ENCODE measurements at places on chromosomes 2 and 18. TPM values are rescaled to one million over a fixed set of nuclear protein-coding genes. Genes with fewer than 3 reads are reported as not detected.
A peak's percentile ranks its signal among the peaks of the same experiment; 100 is the strongest.

DNA sequence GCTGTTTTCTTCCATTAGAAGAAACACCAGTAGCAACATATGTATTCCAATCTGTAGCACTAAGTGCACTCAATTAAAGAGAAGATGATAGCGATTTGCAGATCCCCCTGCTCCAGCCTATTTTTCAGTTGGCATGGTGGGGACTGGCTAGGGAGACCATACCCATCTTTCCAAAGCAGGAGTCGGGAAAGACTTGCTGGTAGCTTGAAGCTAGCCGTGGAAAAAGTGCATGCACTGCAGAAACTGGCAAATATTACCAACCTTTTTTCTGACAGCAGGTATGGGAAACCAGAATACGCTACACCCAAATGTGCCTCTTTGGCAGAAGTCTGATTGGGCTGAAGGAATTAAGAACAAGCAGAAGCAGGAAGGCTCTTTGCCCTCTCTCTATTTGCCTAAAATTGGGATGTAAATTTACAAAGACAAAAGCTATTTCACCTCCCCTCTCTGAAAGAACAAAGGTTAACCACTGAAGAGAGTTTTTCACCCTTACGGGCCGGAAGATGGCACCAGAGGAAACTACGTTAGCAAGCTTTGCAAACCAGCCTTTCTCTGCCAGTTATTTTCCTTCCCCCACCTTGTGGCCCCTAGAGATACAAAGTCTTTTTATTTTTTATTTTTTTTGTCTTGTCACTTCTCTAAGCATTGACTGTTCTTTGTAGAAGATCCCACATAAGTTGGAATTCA is 273.1 kb downstream of the DLGAP1 start:
- DNase-seq, result no peak

GRCh38 chr2:174335988-174336500 is 1.3 kb downstream of the SP9 start:
- DNase-seq, result no peak

DNA sequence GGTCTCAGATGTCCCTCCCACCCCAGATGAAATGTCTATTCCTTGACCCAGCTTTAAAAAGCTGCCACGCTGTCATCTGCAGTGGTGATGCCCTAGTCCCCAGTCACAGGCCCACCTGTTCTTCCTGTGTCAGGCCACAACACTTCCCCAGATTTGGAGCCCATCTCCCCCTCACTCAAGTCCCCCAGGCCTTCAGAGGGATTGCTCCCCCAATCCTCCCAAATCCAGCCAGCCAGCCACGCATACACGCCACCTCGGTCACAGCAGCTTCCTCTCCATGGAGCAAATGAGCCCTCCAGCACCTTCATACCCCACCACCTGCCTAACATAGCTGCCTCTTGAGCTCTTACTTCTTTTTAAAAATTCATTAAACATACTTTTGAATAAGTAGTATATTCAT is 7.8 kb downstream of the ASTL start:
- DNase-seq, result no peak

GRCh38 chr2:88841224-88841929 is 149.9 kb downstream of the RPIA start:
- no peak for DNase-seq

- DNase-seq, result no peak
These were observed 17.1 kb downstream of the TMEM185B start for GRCh38 chr2:120206022-120206581.

DNA sequence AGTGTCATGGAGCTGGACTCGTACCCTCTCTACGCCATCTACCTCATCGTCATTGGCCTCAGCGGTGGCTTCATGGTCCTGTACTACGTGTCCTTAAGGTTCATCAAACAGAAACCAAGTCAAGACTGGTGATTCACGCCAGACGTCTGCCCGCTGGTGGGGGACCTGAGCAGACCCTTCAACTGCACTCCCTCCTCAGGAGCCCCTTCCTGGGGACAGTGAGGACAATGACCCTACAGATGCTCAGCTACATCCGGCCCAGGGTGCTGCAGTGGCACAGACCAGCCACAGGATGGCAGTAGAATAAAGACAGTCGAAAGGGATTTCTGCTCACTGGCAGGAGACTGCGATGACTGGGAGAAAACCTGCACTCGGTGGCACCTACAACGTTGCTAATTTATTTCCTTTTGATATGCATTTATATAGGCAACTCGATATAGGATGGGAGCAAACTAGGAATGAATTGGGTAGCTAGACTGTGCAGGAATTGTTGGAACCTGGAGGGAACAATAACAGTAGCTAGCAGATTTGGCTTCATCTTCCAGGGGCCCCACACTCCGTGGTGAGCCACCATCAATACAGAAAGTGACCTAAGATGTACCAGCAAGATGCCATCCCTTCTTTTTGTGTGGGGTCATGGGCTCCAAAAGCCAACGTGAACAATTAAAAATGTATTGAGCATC is 39.2 kb downstream of the ABCG8 start:
- peak; percentile 36 for DNase-seq

DNA sequence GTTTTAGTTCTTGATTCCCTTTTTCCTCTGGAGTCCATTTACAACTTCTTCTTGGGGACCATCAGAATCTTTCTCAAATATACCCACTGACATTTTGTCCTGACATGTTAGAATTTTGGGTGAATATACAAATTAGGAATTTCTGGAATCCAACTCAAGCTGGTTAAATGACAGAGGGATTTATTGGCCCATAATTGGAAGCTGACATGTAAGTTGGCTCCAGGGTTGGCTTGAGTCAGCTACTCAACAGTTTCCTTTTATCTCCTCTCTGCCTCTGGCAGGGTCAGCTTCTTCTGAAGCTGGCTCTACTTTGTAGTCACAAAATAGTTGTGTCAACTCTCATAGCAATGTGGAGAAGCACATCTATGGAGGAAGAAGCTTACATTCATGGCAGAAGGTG is 36.6 kb upstream of the PPP1R1C start:
- DNase-seq, result no peak

- no peak for DNase-seq
These were observed 8.4 kb downstream of the EPG5 start for GRCh38 chr18:45958730-45959129.

GRCh38 chr2:118264232-118264990 is 176.1 kb downstream of the INSIG2 start:
- DNase-seq, result no peak

DNA sequence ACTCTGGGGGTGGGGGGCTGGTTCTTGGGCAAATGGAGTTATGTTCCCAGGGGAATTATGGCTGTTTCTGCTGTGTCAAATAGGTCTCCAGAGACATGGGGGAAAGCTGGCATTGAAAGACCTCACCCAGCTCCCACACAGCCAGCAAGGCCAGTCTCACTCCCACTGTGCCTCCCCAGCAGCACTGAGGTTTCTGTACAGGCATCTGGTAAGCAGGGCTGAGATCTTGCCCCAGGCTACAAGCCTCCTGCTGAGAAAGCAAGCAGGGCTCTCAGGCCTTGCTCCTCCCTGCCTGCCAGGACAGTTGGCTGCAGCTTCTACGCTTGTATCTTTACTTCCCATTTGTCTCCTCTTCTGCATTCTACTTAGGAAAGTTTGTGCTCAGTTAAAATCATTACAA is 50.5 kb upstream of the FHOD3 start:
- no peak for DNase-seq

- no peak for DNase-seq
These were observed 59.1 kb downstream of the MAP3K20 start for GRCh38 chr2:173134703-173135102.

- no peak for DNase-seq
These were observed 68.6 kb upstream of the RAPH1 start for GRCh38 chr2:203603456-203604389.

GRCh38 chr18:48219037-48219809 is 190.0 kb downstream of the ZBTB7C start:
- no peak for DNase-seq

GRCh38 chr2:217105733-217106649 is 246.1 kb upstream of the TNP1 start:
- DNase-seq, result no peak

GRCh38 chr2:6970976-6971480 is 53.8 kb downstream of the RNF144A start:
- DNase-seq, result no peak

DNA sequence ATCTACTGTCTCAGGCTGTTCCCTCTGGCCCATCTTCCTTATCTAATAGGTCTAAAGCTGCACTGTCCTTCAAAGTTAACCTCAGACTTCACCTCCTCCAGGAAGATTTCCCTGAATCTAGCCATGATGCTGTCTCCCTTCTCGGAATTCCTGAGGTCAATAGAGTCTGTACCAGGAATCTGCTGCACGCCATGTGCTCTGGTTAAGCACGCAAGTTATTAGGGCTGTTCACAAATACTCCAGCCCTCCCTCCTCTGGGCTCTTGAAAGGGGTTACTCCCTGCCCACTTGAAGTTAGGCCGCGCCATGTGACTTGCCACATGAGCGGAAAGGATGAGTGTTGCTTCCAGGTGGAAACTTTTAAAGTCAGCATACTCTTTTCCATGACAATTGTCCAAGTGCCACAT is 43.6 kb downstream of the MCFD2 start:
- DNase-seq, result no peak

EHD3 gene
- 3.5 TPM for total RNA-seq

UGT1A8 gene
- total RNA-seq, result not detected

PRKCE gene
- total RNA-seq, result 3.9 TPM

ANKRD53 gene
- total RNA-seq, result 0.54 TPM

BMP10 gene
- not detected for total RNA-seq

THSD7B gene
- not detected for total RNA-seq

Measured in G401 (cell line).